ENCODE measurements at places on chromosomes 4 and X.

GRCh38 chrX:109830157-109830703 is 97.2 kb upstream of the ACSL4 start:
- DNase-seq: no peak

DNA sequence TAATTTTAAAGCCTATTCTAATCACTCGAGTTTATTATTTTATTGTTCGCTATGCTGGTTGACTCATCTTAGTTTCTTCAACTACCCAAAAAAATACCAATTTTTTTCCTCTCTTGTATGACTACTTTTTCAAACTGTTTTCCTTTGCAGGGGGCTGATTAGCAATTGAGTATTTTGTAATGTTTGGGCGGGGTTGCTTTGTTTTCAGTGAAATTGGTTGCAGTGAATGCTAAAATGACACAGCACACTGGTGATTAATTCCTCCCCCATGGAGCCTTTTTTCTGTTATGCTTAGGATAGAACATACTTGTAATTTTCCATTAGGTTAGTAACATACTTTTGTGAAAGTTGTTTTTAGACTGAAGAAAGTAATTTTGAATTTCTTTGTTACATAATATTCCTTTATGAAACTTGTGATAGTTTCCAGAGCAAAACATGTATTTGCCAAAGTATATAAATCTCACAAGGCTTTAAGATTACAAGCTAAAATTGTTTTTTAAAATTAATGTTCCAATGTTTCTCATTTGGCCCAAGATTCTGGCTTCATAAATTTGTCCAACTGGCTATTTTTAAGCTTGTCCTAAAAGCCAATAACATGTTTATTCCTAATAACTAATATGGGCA is 120.4 kb downstream of the CHIC1 start:
- no peak for DNase-seq

GRCh38 chr4:109232681-109233080 is 69.8 kb downstream of the COL25A1 start:
- no peak for DNase-seq

DNA sequence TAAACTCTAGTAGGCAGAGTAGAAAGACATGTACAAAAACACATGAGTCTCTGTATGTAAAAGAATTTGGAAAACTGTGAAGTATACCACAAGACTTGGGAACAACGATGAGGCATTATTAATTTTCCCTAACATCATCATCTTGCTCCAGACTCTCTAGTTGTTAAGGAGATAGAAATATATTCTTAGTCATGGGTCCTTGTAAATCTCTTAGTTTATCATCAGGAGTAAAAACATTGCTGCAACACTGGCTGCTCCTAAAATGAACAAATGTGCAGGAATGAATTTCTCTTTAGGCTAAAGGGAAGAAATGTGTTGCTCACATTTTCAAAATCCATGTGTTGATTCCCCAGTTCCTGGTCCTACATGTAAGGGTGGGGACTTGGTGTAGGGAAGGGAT is 384.6 kb downstream of the STIM2 start:
- no peak for DNase-seq

DNA sequence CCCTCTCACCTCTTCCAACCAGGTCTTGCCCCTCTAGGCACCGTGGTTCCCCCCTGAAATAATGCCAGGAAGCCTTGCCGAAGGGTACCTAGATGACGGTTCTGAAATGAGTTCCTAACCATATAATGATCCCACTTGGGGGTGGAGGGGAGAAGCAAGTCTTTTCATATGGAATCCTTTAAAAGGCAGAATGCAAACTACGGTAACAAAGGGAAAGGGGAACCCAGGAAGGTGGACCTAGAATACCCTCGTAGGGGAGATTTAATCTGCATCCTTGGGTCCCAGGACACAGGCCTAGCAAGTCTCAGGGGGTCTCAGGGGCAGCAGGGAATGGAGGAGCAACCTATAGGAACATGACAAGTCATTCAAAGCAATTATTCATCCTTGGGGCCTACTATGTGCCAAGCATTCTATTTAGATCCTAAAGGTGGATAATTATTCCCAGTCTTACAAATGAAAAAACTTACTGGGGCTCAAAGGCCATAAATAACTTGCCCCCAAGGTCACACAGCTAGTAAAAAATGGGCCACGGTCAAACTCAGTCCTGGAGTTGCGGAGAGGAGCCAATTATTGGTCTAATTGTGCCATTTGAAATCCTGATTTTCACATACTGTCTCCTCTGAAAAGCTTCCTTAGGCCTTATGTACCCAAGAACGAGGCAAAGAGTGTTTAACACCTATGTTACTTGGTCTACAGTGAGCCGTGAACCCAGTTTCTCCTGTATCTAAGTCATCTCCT is 8.8 kb downstream of the BCOR start:
- no peak for DNase-seq

GRCh38 chrX:104430742-104431119 is 135.3 kb upstream of the IL1RAPL2 start:
- DNase-seq: no peak

Measured in stimulated activated effector memory CD8-positive, alpha-beta T cell treated with anti-CD3 and anti-CD28 coated beads, Interleukin-12 subunit alpha, Interleukin-12 subunit beta, amount 100 ng/mL, for 72 hours (primary cell).